Stimulated activated CD8-positive, alpha-beta memory T cell treated with anti-CD3 and anti-CD28 coated beads, Interleukin-15, amount 100 ng/mL, for 48 hours (primary cell): ENCODE measurements at places on chromosomes 5 and 9.

- no peak for DNase-seq
Observed at GRCh38 chr5:51091816-51092215, 291.4 kb upstream of the ISL1 start.

- DNase-seq = no peak
Observed at GRCh38 chr5:141234109-141234667, 11.0 kb upstream of the PCDHB15 start.

GRCh38 chr9:86670536-86670935 is 276.8 kb downstream of the GAS1 start:
- no peak for DNase-seq

DNA sequence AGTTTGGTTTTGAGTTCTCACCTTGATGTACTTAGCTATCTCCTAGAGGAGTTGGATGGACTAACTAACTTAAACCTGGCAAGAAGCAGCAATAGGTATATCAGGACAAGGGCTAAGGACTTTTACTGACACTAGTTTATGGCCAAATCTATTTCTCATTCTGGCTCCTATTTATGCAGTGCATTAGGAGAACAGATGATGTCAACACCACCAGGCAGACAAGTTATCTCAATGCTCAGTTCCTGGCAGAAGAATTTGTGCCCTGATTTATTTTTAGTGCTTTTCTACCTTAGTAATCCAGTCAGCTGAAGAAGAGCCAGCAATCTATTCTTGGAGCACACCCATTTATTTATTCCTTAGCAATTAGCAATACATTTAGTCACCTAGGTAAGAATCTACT is 30.7 kb upstream of the MYOT start:
- DNase-seq = no peak

DNA sequence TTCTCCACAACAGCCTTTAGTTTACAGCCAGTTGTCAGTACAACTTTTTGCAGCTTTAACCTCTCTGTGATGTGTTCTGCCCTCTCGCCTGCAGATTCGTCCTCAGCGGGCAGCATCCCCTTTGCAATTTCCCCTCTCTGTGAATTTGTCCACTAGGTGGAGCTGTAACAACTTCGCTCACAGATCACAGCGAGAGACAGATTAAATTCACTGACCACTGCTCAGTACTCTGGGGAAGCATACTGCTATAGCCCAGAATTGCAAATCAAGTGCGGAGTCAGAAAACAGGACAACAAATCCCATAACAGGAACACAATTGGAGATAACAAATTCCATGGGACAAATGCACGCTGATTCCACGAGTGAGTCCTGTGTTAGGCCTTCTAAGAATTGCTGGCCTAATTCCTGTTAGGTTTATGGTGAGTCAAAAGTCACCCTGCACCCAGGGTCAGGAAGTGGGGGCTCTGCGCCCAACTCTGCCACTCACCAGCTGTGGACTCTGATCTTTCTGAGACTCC is 2124.9 kb downstream of the MAT2B start:
- DNase-seq = no peak

DNA sequence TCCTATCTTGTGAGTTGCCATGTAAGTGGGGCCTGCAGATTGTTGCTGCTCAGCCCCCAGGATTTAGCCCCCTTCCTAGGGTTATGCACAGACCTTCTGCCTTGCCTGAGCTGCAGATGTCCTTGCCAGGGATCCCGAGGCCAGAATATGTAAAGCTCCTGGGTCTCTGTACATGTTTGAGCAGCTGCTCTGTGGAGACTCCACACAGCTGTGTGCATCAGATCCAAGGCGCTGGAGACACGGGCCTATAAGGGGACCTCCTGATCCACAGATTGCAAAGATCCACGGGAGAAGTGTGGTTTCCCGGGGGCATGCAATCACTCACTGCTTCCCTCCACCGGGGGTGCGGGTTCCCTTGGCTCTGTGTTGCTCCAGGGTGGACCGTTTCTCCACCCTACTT is 28.9 kb downstream of the TAF11L14 start:
- DNase-seq = no peak

DNA sequence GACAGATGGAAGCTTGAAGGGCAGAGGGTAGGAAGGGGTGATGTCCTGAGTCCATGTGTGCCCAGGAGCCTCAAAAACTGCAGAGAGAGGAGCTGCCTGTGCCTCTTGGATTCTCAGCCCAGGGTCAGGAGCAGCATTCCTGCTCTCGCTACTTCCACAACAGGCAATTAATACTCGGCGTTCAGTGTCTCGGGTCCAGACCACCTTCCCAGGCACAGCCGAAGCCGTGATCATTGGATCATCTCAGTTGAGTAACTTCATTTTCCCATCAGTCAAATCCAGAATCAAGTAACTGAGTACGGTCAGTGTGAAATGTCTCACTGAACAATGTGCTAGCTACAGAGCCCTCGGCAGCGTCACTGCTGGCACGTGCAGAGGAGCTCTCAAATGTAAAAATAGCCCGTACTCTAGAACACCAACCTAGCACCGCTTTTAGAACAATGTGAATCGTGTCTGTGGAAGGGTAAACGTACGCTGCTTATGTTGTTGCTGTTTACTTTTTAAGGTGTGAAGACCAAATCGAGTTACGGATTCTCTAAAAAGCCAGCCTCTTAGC is 63.5 kb upstream of the IRX4 start:
- no peak for DNase-seq
